ENCODE measurements at places on chromosomes 1 and 21. TPM values are rescaled to one million over a fixed set of nuclear protein-coding genes. Genes with fewer than 3 reads are reported as not detected.

DNA sequence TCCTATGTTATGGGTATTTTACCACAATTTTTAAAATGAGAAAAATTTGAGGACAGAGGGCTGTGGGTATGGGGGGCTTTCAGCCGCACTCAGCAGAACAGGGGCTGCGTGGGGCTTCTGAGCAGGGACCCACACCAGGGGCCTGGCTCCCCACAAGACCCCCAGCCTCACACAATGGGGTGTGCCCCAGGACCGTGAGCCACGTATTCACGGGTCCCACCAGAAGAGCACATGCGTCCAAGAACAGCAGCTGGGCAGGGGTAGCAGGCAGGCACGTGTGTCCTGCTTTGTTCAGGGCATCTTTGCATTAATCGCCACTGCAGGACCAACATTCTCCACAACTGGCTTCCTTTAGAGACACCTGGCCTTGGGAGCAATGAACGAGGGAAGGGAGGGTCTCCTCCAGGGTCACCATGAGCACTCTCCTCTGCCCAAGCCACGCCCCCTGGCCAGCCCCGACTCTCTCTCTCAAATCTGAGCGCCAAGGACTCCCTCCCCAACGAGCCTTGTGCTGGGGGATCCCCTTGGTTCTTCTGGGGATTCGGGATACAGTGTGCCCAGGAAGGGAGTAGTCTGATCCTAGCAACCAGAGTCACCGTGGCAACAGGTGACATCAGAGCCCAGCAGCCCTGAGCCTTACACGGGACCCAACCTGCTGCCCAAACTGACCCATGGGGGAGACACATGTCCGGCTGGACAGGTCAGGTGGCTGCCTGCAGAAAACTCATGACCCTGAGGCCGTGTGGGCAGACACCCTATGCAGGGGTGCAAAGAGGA, 7.4 kb upstream of the ARF1 start:
- no peaks in the 10 kb centered on the region for H3K4me1 ChIP-seq
- DNase-seq: no peak
- H3K27me3 ChIP-seq: no peaks in the 10 kb centered on the region
- no peak overlapping the region for H3K27ac ChIP-seq

- no peak for DNase-seq
- H3K27ac ChIP-seq: no peak overlapping the region
- peaks cover 8% of the 10 kb centered on the region for H3K27me3 ChIP-seq
- peaks cover 5% of the 10 kb centered on the region for H3K4me1 ChIP-seq
- no peaks in the 10 kb centered on the region for H3K36me3 ChIP-seq
Measured at GRCh38 chr21:44927259-44927586, 6.5 kb upstream of the ITGB2 start.

Gene DNALI1
- total RNA-seq: 25.8 TPM

GRCh38 chr1:242187171-242187570, 188.3 kb upstream of the MAP1LC3C start:
- DNase-seq: no peak
- H3K27ac ChIP-seq: no peak overlapping the region
- H3K4me1 ChIP-seq: no peaks in the 10 kb centered on the region
- no peak overlapping the region for H3K4me3 ChIP-seq
- no peaks in the 10 kb centered on the region for H3K27me3 ChIP-seq

DNA sequence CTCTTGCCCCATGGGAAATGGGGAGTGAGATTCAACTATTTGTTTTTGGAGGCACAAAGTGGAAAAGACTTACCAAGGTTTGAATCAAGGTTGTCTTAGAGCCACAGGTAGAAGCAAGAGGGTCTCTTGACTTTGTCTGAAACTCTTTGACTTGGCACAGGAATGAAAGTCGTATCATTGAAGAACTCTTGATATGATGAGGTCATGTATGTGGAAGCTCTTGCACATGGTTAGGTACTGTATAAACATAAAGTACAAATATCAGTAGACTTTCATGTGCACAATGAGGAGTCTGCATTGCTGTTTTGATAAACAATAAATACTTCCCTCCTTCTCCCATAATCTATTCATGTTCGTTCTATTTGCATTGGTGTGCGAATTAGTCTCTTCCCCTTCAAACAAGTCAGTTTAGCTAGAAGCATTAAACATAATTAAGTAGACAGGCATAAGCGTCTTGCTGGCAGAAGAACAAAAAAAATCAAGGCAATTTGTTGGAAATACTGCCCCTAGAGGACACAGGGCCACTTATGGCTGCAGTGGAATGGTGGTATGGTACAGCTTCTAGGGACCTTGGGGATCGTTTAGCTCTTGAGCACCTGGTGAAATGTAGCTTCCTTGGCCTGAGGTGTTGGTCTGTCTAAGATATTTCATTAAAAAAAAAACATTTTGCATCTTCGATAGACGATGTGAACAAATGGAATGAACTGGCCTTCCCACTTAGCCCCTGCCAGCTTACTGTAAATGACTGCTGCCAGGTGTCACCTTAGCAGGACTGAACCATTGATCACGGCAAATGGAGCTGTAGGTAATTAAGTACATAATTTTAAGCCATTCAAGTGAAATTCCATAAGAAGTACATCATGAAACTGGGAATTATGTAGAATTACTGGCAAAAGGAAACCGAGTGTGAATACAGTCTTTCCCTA, 218.0 kb upstream of the GALNT2 start:
- peaks cover 13% of the 10 kb centered on the region for H3K4me1 ChIP-seq
- H3K36me3 ChIP-seq: no peaks in the 10 kb centered on the region
- H3K27ac ChIP-seq: no peak overlapping the region
- H3K4me3 ChIP-seq: no peak overlapping the region
- DNase-seq: no peak
- H3K27me3 ChIP-seq: no peaks in the 10 kb centered on the region

DNA sequence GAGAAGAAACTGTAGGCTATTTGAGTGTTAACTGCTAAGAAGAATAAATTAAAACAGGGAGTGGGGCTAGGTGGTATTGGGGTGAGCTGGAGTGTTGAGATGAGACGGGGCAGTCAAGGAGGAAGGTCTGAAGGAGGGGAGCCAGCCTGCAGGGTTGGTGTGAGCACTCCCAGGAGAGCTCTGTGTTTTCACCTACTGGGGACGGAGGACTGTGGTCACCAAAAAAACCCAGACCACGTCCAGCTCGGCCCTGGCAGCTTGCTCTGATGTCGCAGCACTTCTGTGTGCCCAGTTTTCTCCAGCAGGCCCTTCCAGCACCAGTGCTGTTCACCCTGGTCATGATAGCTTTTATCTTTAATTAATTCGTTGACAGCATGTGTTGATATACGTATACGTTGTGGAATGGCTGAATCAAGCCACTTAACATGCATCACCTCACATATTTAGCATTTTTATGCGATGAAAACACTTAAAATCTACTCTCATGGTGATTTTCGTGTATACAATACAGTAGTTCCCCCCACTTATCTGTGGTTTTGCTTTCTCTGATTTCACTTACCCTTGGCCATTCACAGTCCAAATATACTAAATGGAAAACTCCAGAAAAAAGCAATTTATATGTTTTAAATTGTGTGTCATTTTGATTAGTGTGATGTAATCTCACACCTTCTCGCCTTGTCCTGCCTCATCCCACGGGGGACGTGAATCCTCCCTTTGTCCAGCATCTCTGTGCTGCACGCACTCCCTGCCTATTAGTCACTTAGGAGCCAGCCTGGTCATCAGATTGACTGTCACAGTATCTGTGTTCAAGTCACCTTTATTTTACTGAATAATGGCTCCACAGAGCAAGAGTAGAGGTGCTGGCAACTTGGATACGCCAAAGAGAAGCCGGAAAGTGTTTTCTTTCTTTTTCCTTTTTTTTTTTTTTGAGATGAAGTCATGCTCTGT, 12.3 kb downstream of the FAM3B start:
- no peak for DNase-seq
- H3K4me1 ChIP-seq: no peaks in the 10 kb centered on the region
- no peak overlapping the region for H3K4me3 ChIP-seq

DNA sequence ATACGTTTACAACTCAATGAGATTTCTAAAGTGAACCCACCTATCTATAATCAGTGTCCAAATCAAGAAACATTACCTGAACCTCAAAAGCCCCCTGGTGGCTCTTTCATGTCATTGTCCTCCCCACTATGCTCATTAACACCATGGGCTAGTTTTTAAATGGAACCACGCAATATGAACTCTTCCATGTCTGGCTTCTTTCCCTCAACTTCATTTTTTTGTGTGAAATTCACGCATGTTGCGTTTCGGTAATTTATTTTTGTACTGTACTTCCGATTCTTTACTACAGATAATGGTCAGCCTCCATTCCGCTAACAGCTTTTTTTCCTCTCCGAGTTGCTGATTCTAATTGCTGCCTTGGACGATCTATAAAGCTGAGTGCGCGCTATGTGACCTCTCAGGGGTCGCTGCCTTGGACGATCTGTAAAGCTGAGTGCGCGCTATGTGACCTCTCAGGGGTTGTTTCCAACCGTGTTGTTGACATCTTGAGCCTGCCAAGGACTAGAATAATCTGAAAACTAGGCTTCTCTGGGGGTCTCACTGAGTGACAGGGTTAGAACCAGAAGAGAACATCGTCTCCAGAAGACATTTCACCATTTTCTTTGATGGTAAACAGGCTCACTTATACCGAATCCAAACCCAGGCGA, 1.1 kb upstream of the CACYBP start:
- peak; percentile 27 for DNase-seq
- peaks cover 18% of the 10 kb centered on the region for H3K4me1 ChIP-seq
- peak overlapping the region; percentile 99 for H3K27ac ChIP-seq
- H3K27me3 ChIP-seq: no peaks in the 10 kb centered on the region
- H3K36me3 ChIP-seq: no peaks in the 10 kb centered on the region
- H3K4me3 ChIP-seq: peak overlapping the region; percentile 58

Gene S100A7A
- total RNA-seq: not detected

DNA sequence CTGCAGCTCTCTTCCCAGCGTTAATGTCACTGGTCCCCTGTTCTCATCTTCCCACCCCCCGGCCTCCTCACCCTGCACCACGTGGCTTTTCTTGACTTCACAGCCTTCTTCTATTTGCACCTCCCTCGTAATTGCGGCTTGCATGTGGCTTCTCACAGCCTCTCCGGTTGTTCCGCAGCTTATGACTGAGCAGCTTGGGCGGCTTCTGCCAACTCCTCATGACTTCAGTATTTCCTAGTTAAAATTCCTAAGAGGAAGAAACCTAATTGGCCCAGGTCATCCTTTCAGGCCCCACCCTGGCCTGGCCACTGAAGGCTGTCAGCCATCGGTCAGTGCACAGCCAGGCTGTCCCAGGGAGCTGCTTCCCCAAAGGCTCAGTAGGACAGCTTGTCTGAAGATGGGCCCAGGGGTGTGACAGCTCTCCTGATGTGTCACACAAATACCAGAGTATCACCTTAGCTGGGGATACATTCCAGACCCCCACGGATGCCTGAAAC, 8.6 kb upstream of the RERE start:
- H3K36me3 ChIP-seq: no peaks in the 10 kb centered on the region
- H3K27me3 ChIP-seq: no peaks in the 10 kb centered on the region
- DNase-seq: no peak
- H3K4me1 ChIP-seq: peaks cover 16% of the 10 kb centered on the region

Gene RNF220
- total RNA-seq: 107 TPM

- peaks cover 33% of the 10 kb centered on the region for H3K36me3 ChIP-seq
- H3K27me3 ChIP-seq: no peaks in the 10 kb centered on the region
- no peak overlapping the region for H3K4me3 ChIP-seq
- DNase-seq: no peak
Measured at GRCh38 chr21:46435786-46436227, 22.9 kb upstream of the DIP2A start.
